ENCODE measurements at places on chromosomes 4 and X.

DNA sequence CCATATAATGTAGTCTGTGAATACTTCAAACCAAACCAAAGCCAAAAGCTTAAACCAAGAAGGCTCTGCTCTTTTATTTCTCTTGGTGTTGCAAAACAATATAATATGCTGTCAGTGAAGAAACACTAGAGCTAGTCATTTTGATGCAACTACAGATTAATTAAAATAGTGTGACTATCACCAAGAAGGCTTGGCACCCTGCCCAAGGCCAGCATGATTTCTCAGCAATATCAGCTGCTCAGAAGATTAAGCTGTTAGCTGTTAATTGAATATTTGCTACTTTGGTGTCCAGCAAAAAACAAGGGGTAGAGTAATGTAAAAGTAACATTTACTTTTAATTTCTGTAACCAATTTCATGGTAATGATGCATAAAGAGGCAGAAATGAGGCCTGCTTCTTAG, 104.9 kb upstream of the PRPS2 start:
- DNase-seq: no peak

- DNase-seq: no peak
These were observed 169.7 kb downstream of the TMEM47 start for GRCh38 chrX:34487364-34487763.

DNA sequence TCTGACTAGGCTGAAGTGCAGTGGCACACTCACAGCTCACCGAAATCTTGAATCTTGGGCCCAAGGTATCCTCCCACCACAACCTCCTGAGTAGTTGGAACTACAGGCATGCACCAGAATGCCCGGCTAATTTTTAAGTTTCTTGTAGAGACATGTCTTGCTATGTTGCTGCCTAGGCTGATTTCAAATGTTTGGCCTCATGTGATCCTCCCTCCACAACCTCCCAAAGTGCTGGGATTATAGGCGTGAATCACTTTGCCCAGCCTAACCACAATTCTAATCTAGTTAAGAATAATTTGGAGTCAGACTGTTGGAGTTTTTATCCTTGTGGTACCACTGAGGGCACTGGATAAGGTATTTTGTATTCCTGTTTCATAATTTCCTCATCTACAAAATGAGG, 317.5 kb upstream of the AGA start:
- DNase-seq: no peak

- DNase-seq: no peak
These were observed 128.0 kb downstream of the ANAPC4 start for GRCh38 chr4:25504932-25505636.

Data from CD4-positive, alpha-beta T cell treated with Interleukin-1 beta for 1 hour (primary cell).